ENCODE measurements at places on chromosomes 6 and 20.

- no peak for ATAC-seq
These were observed 85.9 kb downstream of the SMOC2 start for GRCh38 chr6:168526841-168527281.

DNA sequence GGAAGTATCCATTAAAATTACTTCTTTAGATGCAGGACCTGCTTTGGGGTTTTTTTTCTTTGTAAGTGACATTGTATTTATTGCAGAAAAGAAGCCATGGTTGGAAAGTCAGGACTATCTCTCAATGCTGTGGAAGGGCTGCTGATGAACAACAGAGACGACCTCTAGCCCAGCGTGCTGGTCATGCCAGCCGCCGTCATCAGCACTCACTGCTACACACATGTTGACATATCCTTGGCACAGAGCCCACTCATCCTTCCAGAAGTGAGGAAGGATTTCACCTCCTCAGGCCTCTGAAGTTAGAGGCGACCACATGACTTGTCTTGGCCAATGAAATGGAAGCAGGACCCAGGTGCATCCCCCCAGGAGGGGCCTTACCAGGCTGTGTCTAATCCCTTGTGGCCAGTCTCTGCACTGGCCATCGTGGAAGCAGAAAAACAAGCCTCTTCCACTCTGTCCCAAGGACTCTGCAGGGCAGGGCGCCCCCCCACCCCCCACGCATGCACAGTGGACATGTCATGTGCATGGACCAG lies 343.5 kb downstream of the TAF4 start:
- no peak for ATAC-seq

DNA sequence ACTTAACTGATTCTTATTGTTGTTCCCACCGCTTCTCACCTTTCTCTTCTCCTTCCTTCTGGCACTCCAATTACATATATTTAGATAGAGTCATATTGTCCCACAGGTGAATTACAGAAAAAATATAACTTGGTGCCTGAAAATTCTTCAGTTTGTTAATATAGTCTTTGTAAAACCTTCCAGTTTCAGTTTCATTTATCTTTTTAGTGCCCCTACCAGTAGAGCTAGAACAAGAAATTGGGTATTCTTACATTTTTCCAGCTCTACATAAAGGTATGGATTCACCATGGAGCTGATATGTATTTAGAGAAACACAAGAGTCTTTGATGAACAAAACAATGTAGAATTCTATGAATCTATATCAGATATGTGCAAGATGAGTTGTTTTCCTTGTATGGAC lies 10.7 kb downstream of the MANEA start:
- no peak for ATAC-seq

DNA sequence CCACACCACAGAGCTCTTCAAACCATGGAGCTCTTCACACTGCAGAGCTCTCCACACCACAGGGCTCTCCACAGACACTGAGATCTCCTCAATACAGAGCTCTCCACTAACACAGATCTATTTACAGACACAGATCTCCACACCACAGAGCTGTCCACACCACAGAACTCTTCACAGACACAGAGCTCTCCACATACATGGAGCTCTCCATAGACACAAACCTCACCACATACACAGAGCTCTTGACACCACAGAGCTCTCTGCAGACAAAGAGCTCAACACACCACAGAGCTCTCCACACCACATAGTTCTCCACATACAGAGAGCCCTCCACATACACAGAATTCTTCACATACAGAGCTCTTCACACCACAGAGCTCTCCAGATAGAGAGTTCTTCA lies 53.0 kb downstream of the ERMARD start:
- no peak for ATAC-seq

GRCh38 chr6:38364775-38365174 lies 275.0 kb downstream of the BTBD9 start:
- ATAC-seq = no peak

- ATAC-seq = no peak
These were observed 21.2 kb downstream of the TFAP2A start for GRCh38 chr6:10393544-10394225.

All from SK-N-SH treated with all-trans-retinoic acid at 6 μM for 48 hours (cell line).